ENCODE measurements at places on chromosomes 4 and X.

DNA sequence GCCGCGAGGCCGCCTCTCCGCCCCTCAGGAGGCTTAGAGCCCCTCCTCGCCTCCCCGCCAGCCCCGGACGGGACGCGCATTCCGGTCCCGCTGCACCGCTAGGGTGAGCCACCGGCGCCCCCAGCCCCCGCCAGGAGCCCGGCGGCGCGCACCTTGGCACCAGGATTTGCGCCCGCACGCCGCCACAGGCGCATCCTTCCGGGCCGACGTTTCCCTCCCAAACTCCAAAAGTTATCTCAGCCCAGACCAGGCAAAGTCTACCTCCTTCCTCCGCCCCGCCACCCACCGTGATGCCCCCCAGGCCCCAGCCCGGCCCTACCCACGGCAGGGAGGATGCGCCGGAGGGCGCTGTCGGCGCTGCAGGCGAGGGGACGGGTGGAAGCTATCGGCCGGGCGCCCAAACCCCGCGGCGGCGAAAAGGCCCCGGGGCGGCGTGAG, 538 bp downstream of the SCML2 start:
- DNase-seq, result peak; percentile 38

- DNase-seq, result no peak
These were observed 199.6 kb downstream of the AASDH start for GRCh38 chr4:56187688-56188087.

DNA sequence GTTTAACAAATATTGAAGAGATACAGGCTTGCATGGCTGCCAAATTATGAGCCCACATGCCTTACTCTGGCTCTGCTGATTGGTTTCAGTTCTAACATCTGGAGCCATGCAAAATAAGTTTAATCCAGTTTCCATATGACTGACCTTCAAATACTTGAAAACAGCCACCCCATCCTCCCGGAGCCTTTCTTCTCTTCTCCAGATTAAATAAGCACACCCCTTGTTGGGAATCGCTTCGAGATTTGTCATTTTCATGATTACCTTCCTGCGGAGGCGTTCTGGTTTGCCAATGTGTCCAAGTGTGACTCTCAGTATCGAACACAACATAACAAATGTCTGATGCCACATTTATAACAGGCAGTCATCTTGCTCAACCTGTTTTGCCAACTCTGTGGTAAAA, 101.6 kb upstream of the JADE1 start:
- no peak for DNase-seq

- DNase-seq, result no peak
These were observed 184.1 kb upstream of the FRMPD4 start for GRCh38 chrX:11954176-11954575.

GRCh38 chrX:37347420-37347819, 1.7 kb upstream of the PRRG1 start:
- peak; percentile 62 for DNase-seq

- peak; percentile 29 for DNase-seq
These were observed 77.8 kb downstream of the LRP2BP start for GRCh38 chr4:185317880-185318279.

GRCh38 chr4:71141125-71141524, 147.7 kb downstream of the DCK start:
- peak; percentile 51 for DNase-seq

- no peak for DNase-seq
These were observed 33.1 kb upstream of the SLC7A11 start for GRCh38 chr4:138275216-138275615.

DNA sequence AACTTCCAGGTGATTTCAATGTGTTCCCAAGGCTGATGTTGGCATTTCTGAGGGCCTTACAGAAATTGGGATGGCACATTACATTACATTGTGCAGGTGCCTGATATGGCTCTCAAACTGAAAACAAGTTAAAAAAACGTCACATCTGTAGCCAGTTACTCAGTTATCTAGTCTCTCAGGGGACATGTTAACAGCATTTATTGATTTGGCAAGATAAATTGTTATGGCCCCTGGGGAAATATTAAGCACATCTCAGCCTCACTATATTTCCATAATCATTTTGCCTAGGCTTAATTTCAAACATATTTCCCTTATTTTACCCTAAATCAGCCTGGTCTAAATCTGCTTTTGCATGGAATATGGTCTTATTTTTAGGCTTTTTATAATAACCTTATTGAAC, 290.0 kb downstream of the IL15 start:
- no peak for DNase-seq

DNA sequence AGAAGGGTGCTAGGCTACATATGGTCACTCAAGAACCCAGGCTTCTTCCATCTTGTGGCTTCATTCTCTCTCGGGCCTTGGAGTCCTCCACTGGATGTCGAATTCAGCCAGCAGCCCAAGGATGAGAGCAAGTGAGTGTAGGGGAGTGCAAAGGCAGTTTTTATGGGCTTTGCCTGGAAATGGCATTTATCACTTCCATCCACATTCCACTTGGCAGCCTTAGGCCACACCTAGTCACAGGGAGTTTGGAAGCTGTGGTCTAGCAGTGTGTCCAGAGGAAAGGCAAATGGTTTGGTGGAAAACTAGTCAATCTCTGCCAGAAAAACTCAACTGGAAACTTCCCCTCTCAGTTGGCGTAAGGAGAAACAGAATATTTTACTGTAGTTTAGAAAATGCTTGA, 59.0 kb downstream of the NHS start:
- DNase-seq, result no peak

DNA sequence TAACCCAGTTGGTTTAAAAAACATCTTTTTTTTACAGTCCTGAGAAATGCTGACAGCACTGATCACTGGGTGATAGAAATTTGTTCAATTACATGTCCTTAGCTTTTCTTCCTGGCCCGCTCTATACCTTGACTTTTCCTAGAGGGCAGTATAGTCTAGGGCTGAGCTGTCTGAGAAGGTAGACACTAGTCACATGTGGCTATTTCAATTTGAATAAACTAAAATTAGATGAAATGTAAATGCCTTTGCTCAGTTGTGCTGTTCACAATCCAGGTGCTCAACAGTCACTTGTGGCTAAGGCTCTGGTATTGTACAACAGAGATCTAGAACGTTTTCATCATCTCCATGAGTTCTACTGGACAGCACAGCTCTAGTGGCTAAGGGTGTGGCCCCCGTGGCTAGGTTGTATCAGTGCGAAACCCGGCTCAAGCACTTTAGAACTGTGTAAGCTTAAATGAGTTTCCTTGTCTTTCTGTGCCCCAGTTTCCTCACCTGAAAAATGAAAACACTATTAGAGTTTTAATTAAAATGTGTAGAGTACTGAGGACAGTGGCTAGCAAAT, 111.6 kb upstream of the WDR17 start:
- peak; percentile 53 for DNase-seq

DNA sequence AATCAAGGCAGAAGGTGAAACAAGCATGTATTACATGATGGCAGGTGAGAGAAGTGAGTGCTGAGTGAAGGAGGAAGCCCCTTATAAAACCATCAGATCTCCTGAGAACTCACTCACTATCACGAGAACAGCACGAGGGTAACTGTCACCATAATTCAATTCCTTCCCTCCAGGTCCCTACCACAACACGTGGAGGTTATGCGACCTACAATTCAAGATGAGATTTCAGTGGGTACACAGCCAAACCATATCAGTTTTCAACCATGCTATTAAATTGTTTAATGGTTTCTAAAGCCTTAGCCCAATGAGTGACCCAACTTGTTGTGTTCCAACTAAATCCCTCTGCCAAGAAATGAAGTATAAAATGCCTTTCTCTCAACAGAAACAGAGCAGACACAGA, 519.8 kb downstream of the GBA3 start:
- no peak for DNase-seq

DNA sequence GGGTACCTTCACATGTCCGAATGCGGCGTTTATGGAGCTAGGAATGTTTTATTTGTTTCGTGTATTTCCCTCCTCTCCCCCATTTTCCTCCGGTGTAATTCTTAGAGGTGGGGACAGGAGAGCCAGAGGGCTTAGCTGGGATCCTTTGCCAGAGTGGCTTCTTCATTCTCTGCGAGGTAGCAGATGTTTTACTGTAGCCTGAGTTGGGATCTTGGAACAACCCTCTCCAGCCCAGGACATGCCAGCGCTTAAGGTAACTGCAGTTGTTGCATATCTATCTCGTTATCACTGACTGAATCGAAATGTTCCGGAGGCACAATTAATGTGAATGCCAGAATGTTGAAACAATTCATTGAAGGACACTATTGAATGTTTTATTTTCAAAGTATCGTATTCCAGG, 59.0 kb upstream of the DYNLT3 start:
- no peak for DNase-seq

- DNase-seq, result no peak
These were observed 133.1 kb downstream of the AKAP4 start for GRCh38 chrX:50067435-50068284.

DNA sequence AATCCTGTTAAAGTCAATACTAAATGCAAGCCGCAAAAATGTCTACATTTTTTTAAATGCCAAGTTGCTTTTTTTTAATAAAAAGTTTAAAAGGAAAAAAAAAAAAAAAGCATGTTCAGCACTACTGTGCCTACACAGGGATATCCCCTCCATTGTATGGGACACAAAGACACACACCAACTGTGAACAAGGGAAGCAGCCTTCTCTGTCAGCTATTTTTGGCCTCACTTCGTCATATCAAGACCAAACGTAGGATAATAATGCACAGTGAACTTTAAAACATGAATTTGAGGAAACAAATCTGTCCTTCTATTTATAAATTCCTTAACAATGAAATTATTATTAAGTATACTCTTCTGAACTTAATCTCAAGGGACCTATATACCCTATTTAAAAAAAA, 4.4 kb downstream of the FBXW7 start:
- no peak for DNase-seq

- no peak for DNase-seq
These were observed 43.5 kb upstream of the SLC25A31 start for GRCh38 chr4:127686658-127687057.

- DNase-seq, result no peak
These were observed 101.9 kb downstream of the IGSF1 start for GRCh38 chrX:131187206-131187605.

GRCh38 chrX:128250621-128251020, 198.4 kb upstream of the ACTRT1 start:
- DNase-seq, result no peak

DNA sequence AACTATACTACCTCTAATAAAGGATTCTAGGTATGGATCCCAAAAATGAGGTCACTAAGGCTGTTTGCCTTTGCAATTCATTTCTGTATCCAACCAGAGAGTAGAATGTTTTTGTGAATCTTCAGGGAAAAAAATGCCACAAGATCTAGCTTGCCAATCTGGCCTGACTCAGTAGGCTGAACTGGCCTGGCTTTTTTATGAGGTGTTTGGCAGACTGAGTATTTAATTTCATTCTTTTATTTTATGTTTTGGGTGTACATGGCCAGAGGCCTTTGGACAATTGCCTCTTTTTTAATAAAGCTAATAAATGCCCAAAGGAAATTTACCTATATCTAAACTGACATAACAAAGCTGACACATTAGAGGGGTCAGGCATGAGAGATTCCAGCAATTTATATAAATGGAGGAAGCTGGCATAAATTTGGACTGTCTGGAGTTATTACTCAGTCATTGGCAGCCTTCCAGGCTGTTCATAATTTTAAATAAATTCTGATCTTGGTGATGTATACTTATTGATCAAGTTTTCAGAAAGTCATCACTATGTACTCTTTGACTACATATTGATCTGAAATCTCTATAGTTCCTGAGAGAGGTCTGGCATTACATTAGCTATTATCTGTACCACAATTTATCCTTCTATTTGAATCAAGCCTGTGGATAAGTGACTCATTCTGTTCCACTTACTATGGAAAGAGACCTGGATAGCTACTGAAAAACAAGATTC, 376.4 kb upstream of the NOCT start:
- no peak for DNase-seq

- peak; percentile 69 for DNase-seq
These were observed 255.1 kb downstream of the C4orf33 start for GRCh38 chr4:129350834-129351721.

GRCh38 chrX:110791071-110791470, 4.5 kb downstream of the CHRDL1 start:
- DNase-seq, result no peak

DNA sequence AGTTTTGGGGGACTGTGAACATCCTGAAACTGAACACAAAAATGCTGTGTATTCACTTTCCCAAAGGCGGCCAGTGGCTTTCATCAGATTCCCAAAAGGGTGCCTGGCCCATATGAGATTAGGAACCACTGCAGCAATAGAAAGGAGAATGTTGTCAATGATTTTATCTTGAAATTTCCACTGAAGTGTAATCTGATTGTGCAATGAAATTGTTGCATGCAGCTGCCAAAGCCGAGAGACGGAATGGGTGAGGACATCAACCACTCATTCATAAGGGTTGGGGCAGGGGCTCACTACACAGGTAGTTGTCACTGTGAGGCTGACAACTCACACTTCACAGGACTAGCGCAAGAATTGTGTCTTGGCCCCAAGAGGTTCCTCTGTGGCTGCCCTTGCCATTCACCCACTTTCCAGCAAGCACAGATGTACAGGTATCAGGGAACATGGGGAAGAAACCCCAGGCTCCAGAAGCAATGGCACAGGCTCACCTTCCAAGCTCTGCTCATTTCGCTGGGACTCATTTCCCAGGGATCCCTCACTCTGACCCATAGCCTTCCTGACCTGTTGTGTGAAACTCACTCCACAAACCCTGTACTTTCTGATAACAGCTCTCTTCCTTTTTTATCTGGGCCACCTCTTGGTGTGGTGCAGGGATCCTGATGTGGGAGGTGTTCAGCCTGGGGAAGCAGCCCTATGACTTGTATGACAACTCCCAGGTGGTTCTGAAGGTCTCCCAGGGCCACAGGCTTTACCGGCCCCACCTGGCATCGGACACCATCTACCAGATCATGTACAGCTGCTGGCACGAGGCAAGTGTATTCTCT, 48.8 kb downstream of the BMX start:
- DNase-seq, result peak; percentile 40

DNA sequence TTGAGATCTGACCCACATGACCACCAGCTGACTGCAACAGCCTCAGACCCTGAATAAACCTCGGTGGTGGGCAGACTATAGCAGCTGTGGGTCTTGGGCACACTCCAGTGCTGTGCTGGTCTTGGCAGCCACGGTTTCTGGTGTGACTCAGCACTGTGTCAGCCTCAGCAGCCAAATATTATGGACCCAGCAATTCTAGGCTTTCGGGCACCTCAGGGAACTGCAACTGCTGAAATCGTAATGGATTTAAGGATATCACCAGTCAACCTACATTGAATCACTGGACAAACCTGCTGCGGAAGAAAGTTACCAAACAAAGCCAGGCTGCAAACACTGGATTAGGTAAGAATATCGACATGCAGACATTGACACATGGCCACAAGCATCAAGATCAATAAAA, 10.5 kb upstream of the UBE2NL start:
- DNase-seq, result no peak

- no peak for DNase-seq
These were observed 112.3 kb downstream of the PCDH19 start for GRCh38 chrX:100297728-100298127.

- no peak for DNase-seq
These were observed 9.4 kb upstream of the ADH1B start for GRCh38 chr4:99330648-99331047.

DNA sequence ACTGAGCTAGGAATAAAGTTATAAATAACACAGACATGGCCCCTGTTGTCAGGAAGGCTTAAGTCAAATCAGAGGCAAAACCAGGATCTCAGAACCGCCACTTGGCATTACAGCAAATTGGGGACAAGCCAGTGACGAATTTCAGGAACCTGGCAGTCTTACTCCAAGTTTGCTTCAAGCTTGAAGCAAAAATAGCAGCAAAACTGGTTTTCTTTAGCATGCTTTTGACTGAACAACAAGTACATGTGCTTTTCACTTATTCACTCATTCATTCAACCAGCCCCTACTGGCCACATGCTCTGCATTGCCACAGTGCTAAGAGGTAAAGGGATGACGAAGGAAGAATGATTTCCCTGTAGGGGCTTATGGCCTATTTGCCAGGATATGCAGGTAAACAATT, 253.9 kb upstream of the PPARGC1A start:
- no peak for DNase-seq

Data from OCI-M1 (cell line).